Stimulated activated CD4-positive, alpha-beta T cell treated with anti-CD3 and anti-CD28 coated beads, Interleukin-1b, Interleukin-23, amount 100 ng/mL, for 4 hours (primary cell): ENCODE measurements at places on chromosomes 12 and 14.

DNA sequence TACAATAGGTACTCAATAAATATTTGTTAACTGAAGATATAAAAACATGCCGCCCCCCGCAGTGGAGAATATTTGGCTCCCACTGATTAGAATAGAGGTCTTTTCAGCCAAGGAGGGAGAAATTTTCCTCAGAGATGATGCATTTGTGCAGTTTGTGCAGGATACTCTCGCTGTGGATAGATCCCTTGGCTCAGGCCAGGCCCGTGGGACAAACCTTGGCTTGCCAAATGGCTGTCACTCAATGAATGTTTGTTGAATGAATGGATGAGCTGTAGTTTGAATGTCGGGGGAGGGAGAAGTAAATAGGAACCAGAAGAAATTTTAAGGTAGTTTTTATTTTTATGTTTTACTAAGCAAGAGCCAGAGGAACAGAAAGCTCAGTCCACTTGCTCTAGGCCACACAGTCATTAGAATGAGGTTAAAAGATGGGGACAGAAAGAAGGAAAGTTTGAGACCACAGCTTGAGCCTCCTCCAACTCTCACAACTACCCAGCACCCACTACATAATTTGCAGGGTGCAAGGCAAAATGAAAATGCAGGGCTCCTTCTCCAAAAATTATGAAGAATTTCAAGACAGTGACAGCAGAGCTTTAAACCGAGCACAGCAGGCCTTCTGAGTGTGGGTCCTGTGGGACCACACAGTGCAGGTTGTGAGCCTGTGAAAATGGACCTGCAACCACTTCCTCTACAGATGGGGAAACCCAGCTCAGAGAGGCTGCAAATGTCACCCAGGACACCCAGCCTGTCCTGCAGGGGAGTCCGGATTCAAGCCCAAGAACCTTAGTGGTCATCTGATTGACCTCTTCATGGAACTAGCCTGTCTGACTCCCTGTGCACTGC lies 51.4 kb downstream of the WSCD2 start:
- DNase-seq, result no peak

GRCh38 chr14:81157431-81157830 lies 63.3 kb downstream of the GTF2A1 start:
- DNase-seq, result no peak

DNA sequence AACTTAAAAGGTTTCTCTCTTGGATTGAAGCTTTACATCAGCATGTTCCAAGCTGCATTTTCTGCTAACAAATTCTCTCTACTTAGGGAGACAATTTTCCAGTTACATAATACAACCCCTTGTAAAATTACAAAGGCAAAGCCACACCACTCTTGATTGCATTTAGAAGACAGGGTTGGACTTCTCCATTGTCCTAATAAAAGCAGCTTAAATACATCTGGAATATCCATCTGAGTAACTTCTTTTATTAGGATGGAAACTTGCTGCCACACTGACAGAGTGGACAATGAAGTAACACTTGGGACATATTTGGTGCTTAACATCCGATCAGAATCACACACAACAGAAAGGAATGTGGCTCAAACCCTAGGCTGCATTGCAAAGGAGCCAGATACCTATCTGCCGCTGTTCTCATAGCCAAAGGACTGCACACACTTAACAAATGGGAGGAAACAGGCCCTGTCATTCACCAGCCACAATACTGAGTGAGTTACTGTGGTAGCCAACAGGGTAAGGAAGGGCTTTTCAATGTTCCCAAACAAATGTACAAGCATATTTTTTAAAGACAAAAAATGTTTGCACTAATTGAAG lies 157.2 kb downstream of the PAX9 start:
- no peak for DNase-seq

- no peak for DNase-seq
Measured at GRCh38 chr14:96497586-96497985, 4.6 kb upstream of the PAPOLA start.

DNA sequence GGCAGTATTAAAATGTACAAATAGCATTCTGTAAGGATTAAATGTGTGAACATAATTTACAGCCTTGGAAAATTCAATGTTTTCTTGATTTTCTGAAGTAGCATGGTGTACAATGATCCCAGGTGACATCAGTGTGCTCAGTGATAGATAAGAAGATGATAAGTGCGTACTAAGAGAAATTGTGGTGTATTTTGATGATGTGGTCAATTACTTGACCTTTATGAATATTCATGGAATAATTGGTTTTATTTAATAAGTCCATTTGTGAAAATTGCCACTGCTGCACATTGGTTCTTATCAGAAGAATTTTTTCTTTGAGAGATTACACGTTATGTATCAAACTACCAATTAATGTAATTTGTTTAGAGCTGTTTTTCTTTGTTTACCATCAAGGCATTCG lies 128.8 kb downstream of the FOXG1 start:
- no peak for DNase-seq

DNA sequence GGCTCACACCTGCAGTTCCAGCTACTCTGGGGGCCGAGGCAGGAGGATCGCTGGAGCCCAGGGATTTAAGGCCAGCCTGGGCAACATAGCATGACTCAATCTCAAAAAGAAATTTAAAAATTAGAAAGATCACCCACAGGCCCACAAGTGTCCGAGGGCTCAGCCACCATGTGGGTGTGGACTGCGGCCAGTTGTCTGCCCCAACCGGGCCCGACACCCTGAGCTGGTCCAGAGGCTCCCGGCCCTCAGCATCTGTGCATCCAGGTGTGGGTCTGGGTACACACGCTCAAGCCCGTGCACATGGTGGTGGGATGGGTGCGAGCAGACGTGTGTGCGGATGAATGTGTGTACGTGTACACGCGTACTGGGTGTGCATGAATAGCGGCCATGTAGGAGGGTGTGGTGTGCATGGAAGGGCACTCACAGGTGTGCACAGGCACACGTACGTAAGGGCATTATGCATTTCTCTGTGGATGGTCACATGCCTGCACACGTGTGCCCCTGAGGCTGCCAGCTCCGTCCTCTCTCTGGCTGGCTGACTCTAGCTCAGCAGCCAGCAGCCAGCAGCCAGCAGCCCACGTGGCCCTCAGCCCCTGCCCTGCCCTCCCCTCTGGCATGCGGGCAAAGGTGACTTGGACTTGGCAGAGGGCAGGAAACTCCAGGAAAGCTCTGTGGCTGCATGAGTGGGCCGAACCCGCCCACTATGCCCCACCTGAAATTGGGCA lies 23.3 kb upstream of the NUDT14 start:
- DNase-seq, result no peak

- no peak for DNase-seq
Measured at GRCh38 chr14:32109676-32110547, 32.8 kb downstream of the ARHGAP5 start.

DNA sequence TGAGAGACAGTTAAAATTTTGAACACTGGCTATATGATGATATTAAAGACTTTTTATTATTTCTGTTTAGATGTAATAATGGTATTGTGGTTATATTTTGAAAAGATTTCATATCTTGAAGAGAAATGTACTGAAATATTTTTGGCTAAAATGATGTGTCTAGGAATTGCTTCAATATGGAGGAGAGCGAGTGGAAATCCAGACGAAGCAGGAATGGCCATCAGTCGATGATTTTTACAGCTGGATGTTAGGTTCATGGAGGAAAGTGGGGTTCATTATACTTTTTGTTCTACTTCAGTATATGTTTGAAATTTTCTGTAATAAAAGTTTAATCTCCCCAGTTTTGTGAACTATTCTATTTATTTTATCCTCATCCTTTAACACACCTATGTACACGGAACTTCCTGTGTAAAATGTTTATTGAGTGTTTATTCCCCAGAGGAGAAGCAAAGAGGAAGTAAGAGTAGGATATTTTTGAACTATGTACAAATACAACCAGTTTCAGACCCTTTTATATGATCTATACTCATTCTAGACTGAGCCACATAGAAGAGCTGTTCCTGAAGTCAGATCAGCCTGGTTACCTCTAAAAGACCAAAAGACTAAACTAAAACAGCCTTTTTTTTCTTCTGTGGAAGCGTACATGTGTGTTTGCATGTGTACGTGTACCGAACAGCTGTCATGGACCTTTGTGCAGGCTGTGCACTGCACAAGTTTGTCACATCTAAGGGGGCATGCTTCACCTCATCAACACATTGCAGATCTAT lies 211.0 kb upstream of the NUDT4 start:
- no peak for DNase-seq

- no peak for DNase-seq
Measured at GRCh38 chr12:101594700-101595099, at the start of gene MYBPC1. MYBPC1 (plus strand) TSS chr12:101594971; CDS start chr12:101595071, 100 bp downstream.

DNA sequence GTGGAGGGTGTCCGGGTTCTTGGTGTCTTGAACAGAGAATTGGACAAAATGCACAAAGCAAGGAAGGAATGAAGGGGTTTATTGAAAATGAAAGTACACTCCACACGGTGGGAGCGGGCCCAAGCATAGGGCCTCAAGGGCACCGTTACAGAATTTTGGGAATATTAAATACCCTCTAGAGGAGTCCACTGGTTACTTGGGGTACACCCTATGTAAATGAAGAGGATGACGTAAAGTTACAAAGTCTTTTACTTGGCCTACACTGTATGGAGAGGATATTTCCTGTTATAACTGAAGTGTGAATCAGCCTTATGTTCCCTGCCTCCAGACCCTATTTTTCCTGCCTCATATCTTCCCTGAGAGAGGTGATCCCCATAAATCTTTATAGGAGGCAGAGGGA lies 102.6 kb downstream of the RIN3 start:
- DNase-seq, result no peak

GRCh38 chr12:97560786-97561618 lies 98.4 kb downstream of the RMST start:
- DNase-seq, result no peak

DNA sequence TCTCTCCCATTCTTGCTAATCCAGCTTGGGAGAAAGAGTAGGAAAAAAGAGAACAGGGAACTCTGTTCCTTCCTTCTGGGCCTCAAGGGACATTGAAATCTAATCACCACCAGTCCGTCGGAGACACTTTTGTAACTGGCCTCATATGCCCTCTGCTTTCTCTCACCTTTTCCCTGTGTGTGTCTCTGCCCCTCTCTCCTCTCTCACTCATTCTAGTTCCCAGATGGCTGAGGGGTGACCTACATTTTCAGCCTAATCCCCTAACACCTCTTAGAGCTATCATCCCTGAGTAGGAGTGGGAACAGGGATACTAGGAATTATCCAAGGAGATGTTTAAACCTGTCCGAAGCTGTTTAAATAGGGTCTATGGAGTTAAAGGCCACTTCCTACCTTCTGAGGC lies 8.9 kb upstream of the PCK2 start:
- no peak for DNase-seq

- no peak for DNase-seq
Measured at GRCh38 chr14:102975662-102976061, 53.2 kb downstream of the AMN start.
